Urothelium cell line (cell line): ENCODE measurements at places on chromosomes 1 and 21.

DNA sequence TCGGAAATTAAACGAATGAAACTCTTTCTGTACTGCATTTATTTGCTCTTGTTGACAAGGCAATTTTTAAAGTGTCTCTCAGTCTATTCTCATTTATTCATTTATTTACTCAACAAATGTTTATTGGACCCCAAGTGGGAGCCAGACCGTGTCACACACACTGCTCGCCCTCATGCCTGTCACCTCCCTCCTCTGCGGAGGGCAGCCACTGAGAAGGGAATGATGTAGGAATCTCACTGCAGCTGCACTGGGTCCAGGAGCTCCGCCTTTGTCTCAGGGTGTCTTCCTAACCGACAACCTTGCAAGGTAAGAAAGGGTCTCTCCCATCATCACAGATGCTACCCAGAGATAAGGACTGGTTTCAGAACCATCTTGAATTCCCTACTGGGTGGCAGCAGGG is 14.1 kb upstream of the KLHDC7A start:
- no peak for DNase-seq

- DNase-seq = no peak
Measured at GRCh38 chr1:203505526-203506204, 11.7 kb downstream of the OPTC start.

- no peak for DNase-seq
Measured at GRCh38 chr1:56357927-56358690, 221.3 kb downstream of the PLPP3 start.

GRCh38 chr1:185566995-185567394 is 167.2 kb upstream of the HMCN1 start:
- peak; percentile 44 for DNase-seq

- DNase-seq = no peak
Measured at GRCh38 chr1:204136814-204137213, 15.0 kb downstream of the ETNK2 start.

DNA sequence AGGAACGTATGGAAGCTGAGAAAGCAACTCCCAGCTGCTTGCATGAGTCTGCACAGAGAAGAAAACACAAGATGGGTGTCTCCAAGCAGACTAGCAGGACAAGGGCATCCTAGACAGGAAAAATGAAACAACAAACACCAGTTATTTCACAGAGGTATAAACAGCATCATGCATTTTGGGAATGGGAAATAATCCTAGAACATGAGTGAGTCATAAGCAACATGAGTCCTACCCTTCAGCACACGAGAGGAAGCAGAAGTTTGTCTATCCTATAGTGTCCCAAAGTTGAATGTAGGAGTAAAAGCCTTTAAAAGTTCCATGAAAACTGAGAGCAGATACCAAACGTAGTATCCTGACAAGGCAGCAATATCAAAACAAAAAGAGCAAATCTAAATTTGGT is 11.3 kb upstream of the FRRS1 start:
- no peak for DNase-seq

GRCh38 chr1:9324246-9325096 is 31.8 kb downstream of the SPSB1 start:
- DNase-seq = no peak

GRCh38 chr1:110035236-110035752 is 870 bp downstream of the STRIP1 start:
- no peak for DNase-seq

GRCh38 chr1:223524930-223525451 is 131.8 kb downstream of the CCDC185 start:
- no peak for DNase-seq

DNA sequence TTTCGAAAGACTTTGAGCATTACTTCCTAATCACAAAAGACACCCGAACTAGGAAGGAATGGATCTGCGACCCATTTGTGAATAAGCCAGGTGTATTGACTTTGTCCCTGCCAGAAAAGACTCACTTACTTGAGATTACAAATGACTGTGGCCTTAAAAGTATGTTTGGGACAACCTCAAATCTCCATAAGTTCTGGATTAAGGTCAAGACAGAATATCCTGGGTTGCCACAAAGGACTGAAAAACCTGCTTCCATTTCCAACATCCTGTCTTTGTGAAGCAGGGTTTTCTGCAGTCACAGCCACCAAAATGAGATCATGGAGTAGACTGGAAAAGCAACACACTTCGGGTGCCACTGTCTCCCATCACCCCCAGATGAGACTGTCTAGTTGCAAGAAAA is 537.4 kb upstream of the ZRANB2 start:
- DNase-seq = no peak

DNA sequence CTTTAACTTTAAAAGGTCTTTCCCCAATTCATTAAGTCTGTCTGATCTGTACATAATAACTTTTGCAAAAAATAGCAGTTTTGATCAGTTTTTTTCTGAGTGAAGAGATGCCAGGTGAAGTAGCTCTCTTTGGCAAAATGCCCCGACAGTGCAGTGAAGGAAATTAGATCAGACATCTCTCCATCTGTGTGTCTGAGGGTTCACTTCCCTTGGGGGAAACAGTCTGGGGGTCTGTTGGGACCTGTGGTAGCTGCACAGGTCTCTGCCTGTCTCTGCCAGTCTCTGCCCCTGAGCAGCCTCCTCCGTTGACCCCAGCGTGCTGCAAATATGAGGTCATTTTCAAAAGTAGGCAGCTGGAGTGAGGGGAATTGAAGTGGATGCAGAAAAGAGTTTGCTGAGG is 54.5 kb downstream of the TBCE start:
- DNase-seq = no peak

GRCh38 chr1:154609398-154610380 is 1.7 kb upstream of the ADAR start:
- no peak for DNase-seq

- peak; percentile 43 for DNase-seq
Measured at GRCh38 chr1:208510192-208510952, 266.2 kb upstream of the PLXNA2 start.

- no peak for DNase-seq
Measured at GRCh38 chr1:111085676-111086075, 54.2 kb downstream of the DRAM2 start.

DNA sequence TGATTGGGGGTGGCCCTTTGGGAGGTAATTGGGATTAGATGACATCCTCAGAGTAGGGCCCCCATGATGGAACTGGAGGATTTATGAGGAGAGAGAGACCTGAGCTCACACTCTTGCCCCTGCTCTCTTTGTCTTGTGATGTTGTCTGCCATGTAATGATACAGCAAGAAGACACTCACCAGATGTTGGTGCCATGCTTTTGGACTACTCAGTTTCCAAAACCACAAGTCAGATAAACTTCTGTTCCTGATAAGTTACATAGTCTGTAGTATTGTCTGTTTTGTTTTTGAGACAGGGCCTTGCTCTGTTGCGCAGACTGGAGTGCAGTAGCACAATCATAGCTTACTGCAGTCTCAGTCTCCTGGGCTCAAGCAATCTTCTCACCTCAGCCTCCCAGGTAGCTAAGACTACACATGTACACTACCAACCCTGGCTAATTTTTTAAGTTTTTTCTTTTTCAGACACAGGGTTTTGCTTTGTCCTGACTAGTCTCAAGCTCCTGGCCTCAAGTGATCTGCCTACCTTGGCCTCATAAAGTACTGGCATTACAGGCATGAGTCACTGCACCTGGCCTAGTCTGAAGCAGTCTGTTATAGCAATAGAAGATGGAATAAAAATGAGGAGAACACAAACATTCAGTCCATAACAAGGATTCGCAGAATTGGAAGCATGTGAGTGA is 115.0 kb upstream of the GALNT2 start:
- no peak for DNase-seq

DNA sequence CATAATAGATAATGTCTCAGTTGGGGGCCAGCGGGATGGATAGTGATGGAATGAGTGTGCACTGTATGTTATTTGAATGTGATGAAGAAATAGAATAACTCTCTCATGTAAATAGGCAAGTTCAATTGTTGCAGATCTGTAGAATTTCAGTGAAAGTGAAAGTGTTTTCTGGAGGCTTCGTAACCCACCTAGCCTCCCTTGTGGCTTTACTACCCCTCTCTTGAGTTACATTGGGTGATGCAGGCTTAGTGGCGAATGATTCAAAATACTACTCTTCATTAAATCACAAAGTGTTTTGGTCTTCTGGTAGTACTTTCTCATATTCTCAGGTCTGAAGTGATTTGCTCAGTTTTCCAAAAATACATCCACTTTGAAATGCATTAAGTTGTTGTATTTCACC is 411.9 kb downstream of the ZP4 start:
- DNase-seq = no peak

- no peak for DNase-seq
Measured at GRCh38 chr1:165248969-165249571, 107.4 kb downstream of the LMX1A start.

DNA sequence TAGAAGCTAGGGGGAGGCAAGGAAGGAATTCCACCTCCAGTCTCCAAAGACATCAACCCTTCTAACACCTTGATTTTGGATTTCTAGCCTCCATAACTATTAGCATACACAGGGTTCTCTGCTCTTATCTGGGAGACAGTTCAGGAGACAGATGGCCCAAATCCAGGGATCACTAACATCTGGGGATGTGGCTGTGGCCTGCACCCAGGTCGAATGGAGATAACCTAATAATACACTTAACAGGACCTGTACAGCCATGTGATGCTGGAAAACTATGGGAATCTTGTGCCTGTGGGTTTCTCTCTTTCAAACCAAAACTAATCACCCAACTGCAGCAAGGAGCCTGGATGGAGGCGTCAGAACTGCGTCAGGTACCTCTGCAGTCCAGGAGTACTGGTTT is 47.6 kb downstream of the KIAA0319L start:
- DNase-seq = no peak

DNA sequence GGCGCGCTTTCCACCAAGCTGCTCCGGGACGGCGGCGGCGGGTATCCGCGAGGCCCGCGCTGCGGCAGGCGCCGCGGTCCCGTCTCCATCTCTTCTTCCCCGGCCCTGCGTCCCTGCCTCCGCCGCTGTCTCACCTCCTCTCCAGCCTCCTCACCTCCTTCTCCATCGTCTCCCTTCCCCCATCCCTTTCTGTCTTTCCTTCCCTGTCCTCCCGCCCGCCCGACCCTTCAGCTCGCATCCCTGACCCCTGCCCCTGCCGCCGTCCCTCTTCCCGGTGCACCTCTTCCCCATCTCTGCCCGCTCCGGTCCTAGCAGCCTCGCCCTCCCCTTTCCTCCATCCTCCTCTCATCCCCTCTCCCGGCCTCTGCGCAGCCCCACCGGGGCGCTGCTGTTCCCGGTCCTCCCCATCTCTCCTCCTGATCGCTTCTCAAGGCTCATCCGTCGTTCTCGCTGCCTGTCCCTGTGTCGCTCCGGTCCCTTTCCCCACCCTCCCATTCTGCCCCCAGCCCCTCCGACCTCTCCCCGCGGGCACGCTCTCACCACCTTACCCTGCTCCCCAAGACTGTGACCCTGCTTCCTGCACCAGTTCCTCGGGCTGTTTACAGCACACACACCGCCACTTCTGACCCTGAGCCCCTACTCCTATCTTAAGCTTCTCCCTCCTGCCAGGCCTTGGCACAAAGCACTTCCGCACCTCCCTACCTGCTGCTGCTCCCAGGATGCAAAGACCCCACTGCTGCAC is 760 bp upstream of the NPHP4 start:
- DNase-seq = peak; percentile 29

DNA sequence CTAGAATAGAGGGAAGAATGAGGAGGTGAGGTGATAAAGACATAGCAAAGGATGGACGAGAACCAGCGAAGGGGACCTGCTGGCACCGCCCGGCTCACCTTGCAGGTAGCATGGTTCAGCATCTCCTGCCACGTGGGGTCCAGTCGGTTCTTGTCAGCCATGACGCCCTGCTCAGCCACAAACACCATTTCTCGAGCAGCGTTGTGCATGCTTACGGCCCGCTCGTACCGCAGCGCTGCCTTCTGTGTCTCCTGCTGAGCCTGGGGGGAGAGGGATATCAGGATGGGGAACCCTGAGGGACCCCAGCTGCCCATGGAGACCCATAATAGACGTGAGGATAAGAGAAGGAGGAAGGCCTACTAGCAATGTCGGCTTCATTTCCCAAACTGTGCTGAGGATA is 11.4 kb downstream of the SH3BP5L start:
- DNase-seq = no peak

DNA sequence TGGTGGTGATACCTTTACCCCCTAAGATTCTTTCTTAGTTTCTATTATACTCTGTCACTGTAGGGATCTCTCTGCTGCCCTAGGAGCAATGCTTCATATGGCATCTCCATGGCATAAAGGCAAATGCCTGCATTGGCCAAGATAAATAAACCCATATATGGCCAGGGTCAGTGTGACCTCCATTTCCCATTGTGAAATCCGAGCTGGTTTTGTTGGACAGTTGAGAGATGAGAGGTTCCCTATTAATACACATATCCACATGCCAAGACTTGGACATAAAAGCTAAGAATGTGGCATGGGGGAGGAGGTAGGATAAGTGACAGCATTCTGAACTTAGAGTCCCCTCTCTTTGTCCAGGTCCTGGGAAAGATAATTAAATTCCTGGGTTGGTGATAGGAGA is 1.4 kb downstream of the TPM3 start:
- DNase-seq = no peak

DNA sequence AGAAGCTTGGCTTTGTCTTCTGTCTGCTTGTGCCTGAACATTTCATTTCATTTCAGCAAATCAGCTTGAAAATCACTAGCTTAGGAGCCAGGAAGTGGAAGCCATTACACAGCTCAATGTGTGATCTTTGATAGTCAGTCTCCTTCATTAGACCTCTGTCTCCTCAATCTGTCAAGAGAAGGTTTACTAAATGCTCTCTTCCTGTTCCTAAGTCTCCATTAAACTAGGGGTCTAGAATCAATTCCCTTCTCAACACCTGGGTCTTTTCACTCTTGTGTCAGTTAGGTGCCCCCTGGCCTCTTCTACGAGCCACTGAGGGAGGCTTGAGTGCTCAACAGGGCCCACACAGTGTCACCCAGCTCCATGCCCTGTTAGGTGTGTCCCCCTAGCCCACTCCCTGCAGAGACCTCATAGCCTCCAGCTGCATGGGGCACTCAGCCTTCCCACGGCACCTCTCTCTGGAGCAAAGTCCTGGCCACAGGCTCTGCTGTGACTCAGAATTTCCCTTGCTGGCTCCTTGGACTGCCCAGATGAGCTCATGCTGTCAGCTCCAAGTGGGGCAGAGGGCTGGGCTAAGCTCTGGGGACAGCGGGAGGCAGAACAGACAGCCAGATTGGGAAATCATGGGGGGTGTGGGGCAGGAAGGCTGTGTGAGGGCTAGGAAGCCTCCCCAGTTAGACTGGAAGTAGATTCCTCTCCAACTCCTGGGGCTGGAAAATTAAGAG is 115.7 kb upstream of the IPO9 start:
- peak; percentile 95 for DNase-seq

DNA sequence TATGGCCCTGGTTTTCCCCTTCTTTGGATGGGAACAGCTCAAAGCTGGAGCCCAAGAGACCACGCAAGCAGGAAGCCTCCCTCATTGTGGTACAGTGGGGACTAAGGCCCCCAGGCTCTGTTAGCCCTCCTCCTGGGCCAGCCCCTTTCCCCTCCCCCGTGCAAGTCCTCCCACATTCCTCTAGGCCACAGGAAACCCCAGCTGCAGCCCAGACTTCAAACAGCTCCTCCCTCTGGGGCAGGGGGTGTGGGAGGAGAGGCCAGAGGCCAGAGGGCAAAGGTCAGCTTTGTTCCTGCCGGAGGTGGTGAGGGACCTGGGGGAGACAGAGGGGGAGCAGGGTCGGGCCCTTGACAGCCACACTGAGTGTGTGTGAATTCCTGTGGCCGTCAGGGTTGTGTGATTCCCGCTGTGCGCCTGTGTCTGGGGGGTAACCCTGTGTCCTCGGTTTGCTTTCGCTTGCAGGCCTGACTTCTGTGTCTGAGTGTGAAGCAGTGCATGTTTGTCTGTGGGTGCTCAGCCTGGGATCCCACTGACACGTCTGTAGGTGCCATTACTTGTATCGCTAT is 3.4 kb upstream of the AHDC1 start:
- DNase-seq = no peak

GRCh38 chr1:227798078-227798802 is 17.2 kb upstream of the PRSS38 start:
- no peak for DNase-seq

- DNase-seq = no peak
Measured at GRCh38 chr1:92964998-92965397, 3.7 kb upstream of the DIPK1A start.
